ENCODE measurements at places on chromosomes 2 and 18.

GRCh38 chr18:62710417-62710816 is 4.9 kb upstream of the PHLPP1 start:
- no peak for DNase-seq

- no peak for DNase-seq
Measured at GRCh38 chr18:36338403-36338933, 41.0 kb downstream of the FHOD3 start.

- DNase-seq = no peak
Measured at GRCh38 chr2:118372886-118373830, 284.9 kb downstream of the INSIG2 start.

GRCh38 chr18:38453880-38454279 is 888.3 kb upstream of the CELF4 start:
- no peak for DNase-seq

DNA sequence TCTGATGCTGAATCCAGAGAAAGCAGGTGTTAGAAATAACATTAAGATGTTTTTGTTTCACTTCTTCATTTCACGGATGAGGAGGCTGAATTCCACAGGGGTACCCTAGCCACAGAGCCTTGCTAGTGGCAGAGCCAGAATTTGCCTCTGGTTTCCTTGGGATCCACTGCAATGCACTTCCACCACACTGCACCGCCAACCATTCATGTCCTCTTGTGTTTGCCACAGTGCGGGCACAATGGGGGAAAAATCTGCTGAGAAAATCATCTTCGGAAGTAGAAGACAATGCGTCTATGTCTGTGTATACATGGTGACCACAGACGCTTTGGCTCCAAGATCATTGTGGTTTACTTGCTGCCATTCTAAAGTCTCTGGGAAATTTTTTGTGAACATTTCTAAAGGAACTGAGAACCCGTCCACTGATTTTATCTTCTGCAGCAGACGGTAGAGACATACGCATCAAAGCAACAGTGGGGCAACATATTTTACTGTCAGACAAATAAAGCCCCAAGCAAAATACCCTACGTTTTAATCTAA is 14.9 kb downstream of the ICOS start:
- no peak for DNase-seq

- no peak for DNase-seq
Measured at GRCh38 chr2:82790206-82791021, 1668.7 kb downstream of the SUCLG1 start.

DNA sequence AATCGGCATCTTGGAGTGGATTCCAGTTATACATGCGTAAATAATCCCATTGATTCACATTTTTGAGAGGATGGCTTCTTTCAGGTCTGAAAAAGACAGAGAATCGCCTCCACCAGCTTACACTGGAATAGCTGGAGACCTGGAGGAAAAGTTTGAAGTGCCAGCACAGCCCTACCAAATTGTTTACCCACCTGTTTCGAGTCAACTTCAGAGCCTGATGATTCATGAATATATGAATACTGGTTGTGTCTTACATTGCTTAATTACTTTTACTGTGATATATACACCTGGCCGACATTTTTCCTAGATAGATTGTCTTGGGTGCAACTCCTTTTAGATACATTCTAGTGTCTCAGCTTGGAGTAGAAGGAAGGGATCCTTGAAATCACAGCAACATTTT is 335 bp upstream of the NCKAP5 start:
- DNase-seq = no peak

- DNase-seq = no peak
Measured at GRCh38 chr2:23385748-23386338, 864 bp downstream of the KLHL29 start.

DNA sequence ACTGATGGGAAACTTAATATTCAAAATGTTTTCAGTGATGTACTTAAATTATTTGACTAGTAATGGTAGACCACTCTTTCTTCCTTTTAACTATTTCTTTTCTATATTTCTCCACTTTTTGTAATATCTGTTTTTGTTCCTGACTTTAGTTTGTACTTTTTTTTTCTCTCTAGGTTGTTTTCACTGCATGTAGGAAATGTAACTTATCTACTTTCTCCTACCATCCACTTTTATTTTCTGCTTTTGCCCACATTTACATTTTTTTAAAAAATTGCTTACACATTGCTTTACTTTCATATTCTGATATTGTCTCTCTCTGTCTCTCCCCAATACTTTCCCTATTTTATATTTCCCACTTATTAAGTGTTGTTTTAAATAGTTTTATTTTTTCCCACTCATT is 47.0 kb downstream of the ZNF407 start:
- no peak for DNase-seq

GRCh38 chr2:238772635-238773297 is 75.1 kb upstream of the TWIST2 start:
- no peak for DNase-seq

DNA sequence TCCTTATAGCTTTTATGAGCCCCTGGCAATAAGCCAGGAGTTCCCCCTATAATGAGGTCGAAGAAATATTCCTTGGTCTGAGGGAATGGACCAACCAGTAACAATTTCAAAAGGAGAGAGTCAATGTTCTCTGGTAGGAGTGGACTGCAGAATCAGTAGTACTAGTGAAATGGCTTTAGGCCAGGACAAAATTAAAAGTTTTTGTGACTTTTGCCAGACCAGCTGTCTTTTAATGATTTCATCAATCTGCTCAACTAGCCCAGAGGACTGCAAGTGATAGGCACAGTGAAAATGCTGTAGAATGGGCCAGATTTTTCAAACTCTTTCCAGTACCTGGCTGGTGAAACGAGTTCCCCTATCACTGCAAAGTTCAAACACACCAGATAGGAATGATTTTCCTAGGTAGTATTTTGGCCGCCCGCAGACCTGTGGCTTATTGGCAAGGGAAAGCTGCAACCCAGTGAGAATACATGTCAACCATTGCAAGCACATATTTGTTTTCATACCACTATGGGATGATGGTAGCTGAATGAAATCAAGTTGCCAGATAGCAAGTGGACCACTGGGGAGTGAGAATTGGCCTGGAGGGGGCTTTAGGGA is 45.5 kb downstream of the CERS6 start:
- DNase-seq = no peak

GRCh38 chr18:78798402-78799175 is 181.0 kb upstream of the SALL3 start:
- no peak for DNase-seq

GRCh38 chr2:199055336-199055735 is 402.4 kb downstream of the SATB2 start:
- no peak for DNase-seq
